ENCODE measurements at places on chromosomes 4 and X. TPM values are rescaled to one million over a fixed set of nuclear protein-coding genes. Genes with fewer than 3 reads are reported as not detected.

- peak; percentile 95 for DNase-seq
Measured at GRCh38 chrX:54357414-54358377, at the start of gene WNK3. Gene WNK3 (minus strand): TSS chrX:54358046.

The ASB12 gene
- not detected for total RNA-seq

DNA sequence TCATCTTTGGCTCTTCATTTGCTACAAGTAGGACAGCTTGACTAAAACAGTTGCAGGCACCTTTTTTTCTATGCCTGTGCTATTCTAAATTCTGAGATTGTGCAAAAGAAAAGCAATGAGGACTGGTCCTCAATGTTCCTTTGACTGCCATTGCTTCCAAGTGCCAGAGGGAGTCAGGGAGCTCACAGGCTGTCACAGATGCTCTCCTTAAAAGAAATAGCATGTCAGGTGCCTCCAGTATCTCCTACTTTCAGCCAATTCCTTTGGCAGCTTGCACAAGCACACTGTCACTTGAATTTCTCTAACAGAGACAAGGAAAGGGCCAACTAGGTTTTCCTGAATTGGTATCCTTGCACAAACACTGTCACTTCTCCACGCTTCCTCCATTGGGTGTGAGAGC is 228.2 kb downstream of the ADGRA3 start:
- DNase-seq = no peak

The FOXR2 gene
- total RNA-seq = not detected

- DNase-seq = no peak
Measured at GRCh38 chrX:155235891-155236290, 19.6 kb downstream of the VBP1 start.

GRCh38 chr4:1579901-1580691 is 104.0 kb downstream of the FAM53A start:
- peak; percentile 90 for DNase-seq

- DNase-seq = no peak
Measured at GRCh38 chr4:174600391-174600790, 78.1 kb upstream of the HPGD start.

DNA sequence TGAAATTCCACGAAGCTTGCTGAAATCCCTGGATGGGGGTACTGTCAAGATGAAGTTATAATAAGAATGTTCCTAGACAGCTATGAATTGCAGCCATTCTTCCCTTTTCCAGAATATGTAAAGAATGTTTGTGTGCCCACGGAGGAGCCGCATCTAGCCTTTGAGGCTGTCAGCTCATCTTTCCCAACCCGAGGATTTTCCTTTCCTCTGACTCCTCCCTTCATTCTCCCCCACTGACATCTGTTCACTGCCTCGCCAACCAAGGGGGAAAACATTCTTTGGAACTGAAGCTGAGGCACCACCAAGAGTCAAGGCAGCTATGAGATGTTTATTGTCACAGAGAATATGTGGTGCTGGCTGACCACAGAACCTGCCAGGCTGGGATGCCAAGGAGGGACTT is 8.8 kb downstream of the NHSL2 start:
- DNase-seq = no peak

- DNase-seq = no peak
Measured at GRCh38 chr4:151568966-151569365, 160.0 kb downstream of the FHIP1A start.

The CXCL5 gene
- 0.12 TPM for total RNA-seq
